ENCODE measurements at places on chromosomes 5 and 9. TPM values are rescaled to one million over a fixed set of nuclear protein-coding genes. Genes with fewer than 3 reads are reported as not detected.

Gene CDH18
- not detected for total RNA-seq

Gene SLC22A4
- 5.0 TPM for total RNA-seq

Gene ABL1
- total RNA-seq, result 43.2 TPM

Gene MARCHF6
- 42.6 TPM for total RNA-seq

Gene RNF180
- total RNA-seq, result 0.32 TPM

Gene NUTM2G
- total RNA-seq, result not detected

Gene NFIB
- 10.1 TPM for total RNA-seq

Gene ZNF462
- total RNA-seq, result 4.5 TPM

Gene CCDC192
- total RNA-seq, result not detected

Gene IL31RA
- 1.8 TPM for total RNA-seq

Gene RAD17
- total RNA-seq, result 18.4 TPM

Gene RAPGEF6
- total RNA-seq, result 9.2 TPM

Gene CDKN2A
- not detected for total RNA-seq

Gene TRIP13
- 63.4 TPM for total RNA-seq

Gene BHMT2
- total RNA-seq, result not detected

Gene SPINK4
- not detected for total RNA-seq

Gene PLAC8L1
- total RNA-seq, result 0.26 TPM

Gene P4HA2
- 50.6 TPM for total RNA-seq

Gene CD274
- 0.97 TPM for total RNA-seq

Gene RASEF
- 5.7 TPM for total RNA-seq

Gene KIF27
- total RNA-seq, result 1.1 TPM

Gene IFNA2
- not detected for total RNA-seq

Gene ZNF608
- 1.3 TPM for total RNA-seq

Gene GRXCR2
- total RNA-seq, result not detected

Gene LCN1
- not detected for total RNA-seq

Gene CORO2A
- total RNA-seq, result 1.2 TPM

Gene FLT4
- 5.3 TPM for total RNA-seq

Measured in A549 treated with GW870086 at 1 μM for 4 hours (cell line).